Calu3 (cell line): ENCODE measurements at places on chromosomes 4 and X. TPM values are rescaled to one million over a fixed set of nuclear protein-coding genes. Genes with fewer than 3 reads are reported as not detected.
A peak's percentile ranks its signal among the peaks of the same experiment; 100 is the strongest.

GRCh38 chr4:73067971-73068394 is 1.5 kb downstream of the COX18 start:
- DNase-seq = no peak

- DNase-seq = no peak
Measured at GRCh38 chr4:38993683-38994082, 38.5 kb downstream of the TMEM156 start.

DNA sequence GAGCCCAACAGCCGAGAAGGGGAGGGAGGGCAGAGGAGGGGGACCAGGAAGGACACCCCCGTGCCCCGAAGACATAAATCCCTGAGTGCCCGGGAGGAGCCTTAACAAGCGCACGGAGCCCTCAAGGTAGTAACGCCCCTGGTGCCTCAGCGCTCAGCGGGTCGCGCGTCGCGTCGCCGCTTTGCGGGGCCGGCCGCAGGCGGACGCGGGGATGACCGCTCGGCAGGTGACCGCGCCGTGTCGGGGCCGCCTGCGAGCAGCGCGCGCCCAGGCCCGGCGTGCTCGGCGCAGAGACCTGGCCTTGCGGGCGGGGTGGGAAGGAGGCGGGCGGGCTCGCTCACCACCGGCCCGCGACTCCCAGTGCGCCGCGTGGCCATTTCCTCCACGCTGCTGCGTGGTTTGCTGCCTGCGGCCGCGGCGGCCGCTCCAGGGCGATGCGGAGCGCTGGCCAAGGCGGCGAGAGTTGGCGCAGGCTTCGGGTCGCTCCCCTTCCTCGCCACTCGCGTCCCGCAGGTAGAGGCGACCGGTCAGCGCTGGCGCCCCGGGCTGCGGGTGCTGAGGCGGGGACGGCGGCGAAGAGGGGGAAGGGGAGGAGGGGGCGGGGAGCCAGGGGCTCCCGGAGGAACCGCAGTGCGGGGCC is 632 bp downstream of the CCSER1 start:
- peak; percentile 18 for DNase-seq

GRCh38 chr4:127822430-127822829 is 40.3 kb downstream of the HSPA4L start:
- DNase-seq = no peak

- no peak for DNase-seq
Measured at GRCh38 chr4:82437285-82438005, 7.1 kb downstream of the ENOPH1 start.

GRCh38 chr4:81366779-81367178 is 104.9 kb downstream of the RASGEF1B start:
- DNase-seq = no peak

- no peak for DNase-seq
Measured at GRCh38 chr4:170271723-170272122, 182.0 kb upstream of the AADAT start.

DNA sequence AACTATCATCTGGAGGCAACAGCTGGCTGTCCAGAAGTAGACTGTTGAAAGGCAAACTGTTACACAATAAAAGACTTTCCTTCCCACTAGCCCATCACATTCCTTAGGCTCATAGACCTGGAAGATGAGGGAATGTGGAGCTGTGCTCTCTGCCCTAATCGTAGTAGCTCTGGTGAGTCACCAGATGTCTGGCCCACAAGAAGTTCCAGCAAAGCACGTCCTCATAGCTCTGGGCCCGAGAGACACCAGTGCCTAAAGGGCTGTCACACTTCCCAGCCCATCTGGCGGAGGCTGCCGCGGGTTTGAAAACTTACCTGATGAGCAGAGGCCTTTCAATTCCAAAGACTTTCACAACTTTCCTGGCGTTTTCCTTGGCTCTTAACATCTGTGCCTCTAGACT is 81.7 kb upstream of the STOX2 start:
- DNase-seq = no peak

DNA sequence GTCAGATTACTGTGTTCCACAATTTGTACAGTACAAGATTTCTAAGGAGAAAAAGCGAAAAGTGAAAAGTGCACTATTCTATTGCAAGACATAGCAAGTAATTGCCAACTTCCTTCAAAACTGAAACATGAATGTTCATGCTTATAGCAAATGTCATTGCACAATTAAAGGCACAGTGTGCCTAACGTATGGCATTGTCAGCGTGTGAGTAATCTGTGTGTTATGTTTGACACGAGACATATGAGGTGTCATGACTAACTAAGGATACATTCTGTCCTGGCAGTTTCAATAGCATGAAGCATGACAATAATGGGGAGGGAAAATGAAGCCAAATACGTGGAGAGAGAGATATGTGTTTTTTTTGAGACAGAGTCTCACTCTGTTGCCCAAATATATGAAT is 33.6 kb upstream of the TBC1D9 start:
- no peak for DNase-seq

GRCh38 chr4:101851672-101852071 is 61.1 kb downstream of the BANK1 start:
- no peak for DNase-seq

DNA sequence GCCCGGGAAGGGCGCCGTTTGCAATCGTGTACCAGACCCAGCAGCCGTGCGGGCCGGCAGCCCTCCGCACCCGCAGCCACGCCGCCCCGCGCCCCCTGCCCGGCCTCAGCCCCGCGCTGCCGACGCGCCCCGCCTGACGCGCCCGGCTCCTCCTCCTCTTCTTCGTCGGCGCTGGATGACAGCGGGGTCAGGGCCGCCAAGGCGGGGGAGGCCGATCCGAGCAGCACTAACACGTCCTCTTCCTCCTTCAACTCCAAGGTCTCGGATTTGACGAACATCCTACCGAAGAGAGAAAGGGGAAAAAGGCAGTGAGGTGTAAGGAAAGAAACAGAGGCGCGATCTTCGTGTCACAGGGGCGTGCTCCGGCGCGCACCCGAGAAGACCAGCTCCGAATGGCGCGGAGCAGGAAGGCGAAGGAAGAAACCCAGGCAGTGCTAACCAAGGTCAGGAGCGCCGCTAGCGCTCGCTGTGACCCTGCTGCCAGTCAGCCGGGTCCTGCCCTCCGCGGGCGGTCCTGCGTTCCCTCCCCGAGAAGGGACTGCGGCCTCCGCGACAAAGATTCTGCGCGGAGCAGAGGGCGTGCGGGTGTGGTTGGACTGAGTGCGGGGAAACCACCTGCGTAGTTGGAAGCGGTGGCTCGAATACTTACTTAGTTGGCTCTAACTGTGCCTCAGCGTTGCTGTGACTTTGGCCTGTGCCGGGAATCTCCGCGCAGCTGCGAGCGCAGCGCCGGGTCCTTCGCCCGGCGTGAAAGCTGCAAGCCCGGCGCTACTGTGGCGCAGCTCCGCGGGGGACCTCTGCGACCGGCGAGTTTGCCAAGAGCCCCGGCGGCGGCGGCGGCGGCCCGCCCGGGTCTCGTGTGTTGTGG is 548 bp downstream of the NEUROG2 start:
- DNase-seq = peak; percentile 17

- DNase-seq = no peak
Measured at GRCh38 chrX:115892787-115893671, 277.5 kb upstream of the AGTR2 start.

- peak; percentile 58 for DNase-seq
Measured at GRCh38 chr4:176277162-176277904, 8.3 kb upstream of the ASB5 start.

GRCh38 chr4:53592686-53593501 is 1.6 kb upstream of the LNX1 start:
- peak; percentile 66 for DNase-seq

DNA sequence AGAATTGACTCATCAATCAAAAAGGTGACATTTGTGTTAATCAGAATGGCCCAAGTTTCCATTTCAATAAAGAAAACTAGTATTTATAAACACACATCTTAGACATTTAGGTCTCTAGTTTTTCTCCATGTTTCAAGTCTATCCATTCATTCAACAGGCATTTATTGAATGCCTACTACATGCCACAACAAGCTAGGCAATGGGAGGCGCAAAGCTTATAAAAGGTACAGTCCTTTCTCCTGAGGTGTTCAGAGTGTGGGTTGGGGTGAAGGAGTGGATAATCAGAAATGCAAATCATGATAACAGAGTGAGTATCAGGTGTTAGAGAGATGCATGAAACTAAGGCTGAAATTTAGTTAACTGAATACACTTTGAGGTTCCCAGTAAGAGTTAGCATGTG is 78.0 kb downstream of the HCCS start:
- no peak for DNase-seq

- no peak for DNase-seq
Measured at GRCh38 chrX:15293451-15293850, 22.0 kb downstream of the ASB11 start.

DNA sequence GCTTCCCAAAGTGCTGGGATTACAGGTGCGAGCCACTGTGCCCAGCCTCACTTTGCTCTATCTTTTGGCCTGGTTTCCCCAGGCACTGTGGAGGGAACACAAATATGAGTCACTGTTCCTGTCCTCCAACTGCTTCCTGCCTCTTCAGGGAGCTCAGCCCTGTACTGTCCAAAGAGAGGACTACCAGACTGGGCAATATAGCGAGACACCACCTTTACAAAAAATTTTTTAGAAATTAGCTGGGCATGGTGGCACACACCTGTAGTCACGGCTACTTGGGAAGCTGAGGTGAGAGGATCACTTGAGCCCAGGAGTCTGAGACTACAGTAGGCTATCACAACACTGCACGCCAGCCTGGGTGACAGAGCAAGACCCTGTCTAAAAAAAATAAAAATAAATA is 16.9 kb upstream of the WAS start:
- DNase-seq = no peak

RIPPLY1 gene
- total RNA-seq = 0.31 TPM in 1 of 2 replicates, not detected in the other

GPR82 gene
- total RNA-seq = not detected in 2 replicates

CYLC1 gene
- not detected in 2 replicates for total RNA-seq

IL1RAPL1 gene
- total RNA-seq = 0.12 TPM in 1 of 2 replicates, not detected in the other

CSAG2 gene
- not detected in 2 replicates for total RNA-seq

TMSB15A gene
- total RNA-seq = 1.8 and 1.9 TPM in 2 replicates

MAGEA9B gene
- not detected in 2 replicates for total RNA-seq

FHIP1A gene
- 19.3 and 25.9 TPM in 2 replicates for total RNA-seq

ZFP92 gene
- total RNA-seq = 0.19 and 0.22 TPM in 2 replicates

CCDC110 gene
- not detected in 2 replicates for total RNA-seq

FAM50A gene
- 87.9 and 88.9 TPM in 2 replicates for total RNA-seq

AMELX gene
- not detected in 2 replicates for total RNA-seq

TCEAL9 gene
- 36.7 and 36.9 TPM in 2 replicates for total RNA-seq
